ENCODE measurements at places on chromosomes 4 and X.

- no peak for DNase-seq
These were observed 331.1 kb downstream of the ADGRL3 start for GRCh38 chr4:61531188-61531587.

DNA sequence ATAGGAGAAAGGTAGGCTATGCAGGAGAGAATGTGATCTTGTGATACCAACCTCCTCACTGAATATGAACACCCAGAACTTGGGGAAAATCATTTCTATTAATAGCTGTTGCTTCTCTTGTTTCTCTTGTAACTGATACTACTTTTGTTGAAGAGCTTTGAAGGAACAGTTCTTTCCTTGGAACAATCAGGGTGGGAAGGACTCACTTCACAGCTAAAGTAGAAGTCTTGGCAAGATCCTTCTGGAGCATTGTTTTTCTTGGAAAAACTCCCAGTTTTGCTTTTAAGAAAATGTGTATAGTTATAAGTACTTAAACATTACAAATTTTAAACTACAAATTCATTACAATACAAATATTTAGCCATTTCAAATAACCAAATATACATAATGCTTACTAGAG, 19.1 kb upstream of the XK start:
- DNase-seq, result no peak

DNA sequence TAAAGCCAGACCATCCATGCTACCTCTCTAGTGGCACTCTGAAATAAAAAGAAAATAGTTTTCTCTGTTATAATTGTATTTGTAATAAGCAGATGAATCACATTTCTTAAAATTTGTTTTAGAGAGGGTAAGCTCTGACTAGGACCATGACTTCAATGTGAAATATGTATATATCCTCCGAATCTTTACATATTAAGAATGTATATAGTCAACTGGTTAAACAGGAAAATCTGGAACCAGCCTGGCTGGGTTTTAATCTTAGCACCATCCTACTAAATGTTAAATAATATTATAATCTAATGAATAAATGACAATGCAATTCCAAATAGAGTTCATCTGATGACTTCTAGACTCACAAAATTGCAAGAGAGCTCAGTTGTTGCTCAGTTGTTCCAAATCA, 1.5 kb downstream of the FGB start:
- no peak for DNase-seq

DNA sequence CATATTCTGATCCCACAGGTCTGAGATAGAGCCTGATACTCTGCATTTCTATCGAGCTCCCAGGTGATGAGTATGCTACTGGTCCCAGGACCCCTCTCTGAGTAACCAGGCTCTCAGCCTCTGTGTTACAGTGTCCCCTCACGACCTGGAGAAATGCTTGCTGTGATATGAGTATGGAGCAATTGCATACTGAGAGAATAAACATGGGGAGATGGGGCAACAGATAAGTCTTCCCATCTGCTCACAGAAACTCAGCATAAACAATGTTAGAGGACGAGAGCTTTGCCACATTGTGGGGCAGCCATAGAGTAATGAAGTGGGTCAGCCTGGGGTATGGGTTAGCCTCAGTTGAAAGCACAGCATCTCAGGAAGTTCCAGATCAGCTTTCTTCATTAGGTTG, 82.6 kb upstream of the HS3ST1 start:
- no peak for DNase-seq

GRCh38 chrX:22795671-22796070, 204.1 kb upstream of the DDX53 start:
- DNase-seq, result no peak

GRCh38 chr4:168634276-168634802, 137.5 kb downstream of the PALLD start:
- DNase-seq, result no peak

DNA sequence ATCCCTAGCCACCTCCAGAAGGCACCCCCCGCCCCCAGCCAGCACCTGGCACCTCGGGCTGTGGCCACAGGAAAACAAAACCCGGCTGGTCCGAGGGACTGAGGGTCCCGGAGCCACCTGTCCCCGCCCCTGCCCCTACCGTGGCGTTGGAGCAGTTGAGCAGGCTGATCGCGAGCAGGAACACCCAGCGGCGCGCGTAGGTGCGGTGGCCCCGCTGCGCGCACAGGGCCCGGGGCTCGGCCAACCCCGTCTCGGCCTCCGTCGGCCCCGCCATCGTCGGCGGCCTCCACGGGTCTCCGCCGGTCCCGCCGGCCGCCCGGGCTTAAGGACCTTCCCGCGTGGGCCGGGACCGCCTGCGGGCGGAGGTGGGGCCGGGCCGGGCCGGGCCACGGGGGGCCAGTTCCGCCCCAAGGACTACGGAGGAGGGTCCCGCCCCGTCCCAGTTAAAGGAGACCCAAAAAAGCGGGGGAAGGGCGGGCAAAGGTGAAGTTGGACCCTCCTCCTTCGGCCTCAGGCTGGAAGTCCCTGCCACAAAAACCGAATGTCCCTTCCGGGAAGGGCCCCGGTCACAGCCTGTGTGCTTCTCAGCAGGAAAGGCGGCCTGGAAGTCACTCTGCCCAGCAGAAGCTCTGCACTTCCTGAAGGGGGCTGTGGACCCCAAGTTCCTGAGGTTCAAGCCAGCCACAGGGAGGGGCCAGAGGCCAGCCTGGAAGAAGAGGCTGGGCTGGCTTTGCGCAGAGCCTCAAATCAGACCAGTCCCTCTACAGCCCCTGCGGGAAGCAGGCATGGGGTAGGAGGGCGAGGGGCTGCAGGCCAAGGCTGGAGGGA, at the start of gene SLC49A3:
SLC49A3 (minus strand) TSS at position 298 of the 828 bp plus-strand sequence; CDS start at position 274, 24 bp downstream.
- no peak for DNase-seq

- no peak for DNase-seq
These were observed 375.2 kb downstream of the MAGEE1 start for GRCh38 chrX:76802708-76803107.

- no peak for DNase-seq
These were observed 118.4 kb upstream of the WDR17 start for GRCh38 chr4:175947117-175947722.

DNA sequence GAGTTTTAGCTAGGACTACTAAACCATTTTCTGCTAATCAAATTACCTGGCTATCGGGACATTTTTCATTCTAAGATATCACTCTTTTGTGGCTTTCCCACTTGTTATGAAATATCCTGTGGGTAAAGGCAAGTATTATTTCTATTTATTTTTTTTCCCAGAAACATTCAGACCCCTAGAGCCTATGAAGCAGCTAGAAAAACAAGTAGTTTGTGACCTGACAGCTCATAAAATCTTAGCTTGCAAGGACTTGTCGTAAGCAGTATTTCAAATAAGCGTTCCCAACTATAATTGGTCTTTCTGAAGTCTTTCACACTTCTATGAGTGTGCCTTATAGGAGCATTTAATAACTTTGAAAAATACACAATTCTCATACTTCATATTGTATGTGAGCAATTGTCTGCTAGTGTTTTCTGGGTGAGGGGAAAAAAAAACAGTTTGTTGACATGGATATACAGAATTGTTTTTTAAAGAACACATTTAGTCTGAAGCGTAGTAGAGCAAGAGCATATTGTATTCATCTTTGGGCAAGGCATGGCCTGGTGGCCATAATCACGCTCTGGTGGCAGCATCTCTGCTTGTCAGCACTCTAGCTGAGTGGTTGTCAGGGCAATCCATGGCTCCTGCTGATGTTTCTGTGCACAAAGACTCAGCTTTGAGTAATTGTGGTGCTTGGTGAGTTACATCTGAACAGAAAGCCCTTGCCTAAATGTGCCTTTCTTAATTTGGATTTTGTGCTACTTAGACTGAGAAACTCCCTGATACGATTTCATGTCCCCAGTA, 2.6 kb downstream of the MCUB start:
- DNase-seq, result no peak

- DNase-seq, result no peak
These were observed 4.1 kb downstream of the STK32B start for GRCh38 chr4:5055411-5055810.

DNA sequence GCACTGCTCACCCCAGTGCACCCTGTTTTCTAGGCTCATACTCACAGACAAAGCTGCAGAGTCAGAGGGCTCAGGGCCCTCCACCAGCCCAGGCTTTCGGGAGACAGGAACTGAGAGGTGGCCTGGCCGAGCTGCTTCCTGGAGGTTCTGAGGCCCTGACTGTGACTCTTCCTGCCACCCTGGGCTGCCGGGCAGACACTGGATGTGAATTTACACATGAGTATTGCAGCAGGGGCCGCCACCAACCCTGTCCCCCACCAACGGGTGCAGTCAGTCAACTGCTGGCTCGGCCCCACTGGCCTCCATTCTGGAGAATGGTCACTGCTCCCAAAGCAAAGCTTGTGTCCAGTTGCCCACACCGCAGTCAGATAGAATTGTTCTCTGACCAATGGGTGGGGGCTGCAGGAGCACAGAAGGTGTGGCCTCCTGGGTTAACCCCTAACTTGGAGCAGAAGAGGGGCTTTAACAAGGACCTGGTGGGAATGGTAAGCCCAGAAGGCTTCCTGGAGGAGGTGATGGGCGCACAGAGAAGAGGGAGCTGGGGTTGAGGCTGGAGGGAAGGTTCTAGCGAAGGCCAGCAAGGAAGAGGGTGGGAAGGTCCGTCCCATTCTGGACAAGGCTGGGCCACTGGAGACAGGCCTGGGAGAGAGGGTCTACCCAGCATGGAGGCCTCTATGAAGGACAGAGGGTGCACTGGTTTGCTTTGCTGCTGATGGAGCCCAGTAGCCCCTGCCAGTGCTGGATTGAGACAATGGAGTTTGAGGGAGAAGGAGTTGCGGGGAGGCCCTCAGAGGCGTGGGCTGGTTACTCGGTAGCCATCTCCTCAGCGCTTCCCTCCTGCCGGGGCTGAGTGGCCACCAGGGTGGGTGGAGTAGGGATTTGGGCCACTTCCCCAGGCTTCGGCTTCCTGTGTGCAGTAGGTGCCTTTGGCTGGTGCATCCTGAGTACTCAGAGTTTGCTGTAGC, 135.3 kb downstream of the CPZ start:
- no peak for DNase-seq

GRCh38 chrX:135541351-135541750, 20.9 kb downstream of the INTS6L start:
- DNase-seq, result no peak

- no peak for DNase-seq
These were observed 328.8 kb downstream of the IQCM start for GRCh38 chr4:149486861-149487260.

- DNase-seq, result no peak
These were observed 11.3 kb upstream of the SPCS3 start for GRCh38 chr4:176308441-176308840.

GRCh38 chr4:174474457-174475075, 47.7 kb downstream of the HPGD start:
- DNase-seq, result no peak

GRCh38 chr4:76993787-76994641, 44.5 kb downstream of the SEPTIN11 start:
- no peak for DNase-seq

GRCh38 chrX:39985071-39985470, 112.7 kb downstream of the BCOR start:
- no peak for DNase-seq

GRCh38 chr4:73317092-73317491, 58.5 kb upstream of the ANKRD17 start:
- no peak for DNase-seq

GRCh38 chrX:45540181-45540580, 339.5 kb upstream of the DIPK2B start:
- DNase-seq, result no peak

DNA sequence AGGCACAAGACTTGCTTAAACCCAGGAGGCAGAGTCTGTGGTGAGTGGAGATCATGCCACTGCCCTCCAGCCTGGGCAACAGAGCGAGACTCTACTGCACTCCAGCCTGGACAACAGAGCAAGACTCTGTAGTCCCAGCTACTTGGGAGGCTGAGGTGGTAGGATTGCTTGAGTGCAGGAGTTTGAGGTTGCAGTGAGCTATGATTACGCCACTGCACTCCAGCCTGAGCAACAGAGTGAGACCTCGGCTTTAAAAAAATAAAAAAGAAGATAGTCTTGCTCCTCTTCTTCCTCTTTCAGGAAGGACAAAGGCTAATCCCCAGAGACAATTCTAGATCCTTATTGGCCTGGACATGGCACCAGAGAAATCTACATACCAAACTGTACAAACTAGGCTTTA, 5.7 kb upstream of the PPEF2 start:
- no peak for DNase-seq

GRCh38 chr4:142021181-142021580, 384.8 kb downstream of the IL15 start:
- no peak for DNase-seq

- no peak for DNase-seq
These were observed 55.9 kb downstream of the STARD8 start for GRCh38 chrX:68703369-68703768.

- no peak for DNase-seq
These were observed 3.4 kb downstream of the KLHL15 start for GRCh38 chrX:24023544-24023943.

Data from NT2/D1 (cell line).